ENCODE measurements at places on chromosomes 6 and 20.

DNA sequence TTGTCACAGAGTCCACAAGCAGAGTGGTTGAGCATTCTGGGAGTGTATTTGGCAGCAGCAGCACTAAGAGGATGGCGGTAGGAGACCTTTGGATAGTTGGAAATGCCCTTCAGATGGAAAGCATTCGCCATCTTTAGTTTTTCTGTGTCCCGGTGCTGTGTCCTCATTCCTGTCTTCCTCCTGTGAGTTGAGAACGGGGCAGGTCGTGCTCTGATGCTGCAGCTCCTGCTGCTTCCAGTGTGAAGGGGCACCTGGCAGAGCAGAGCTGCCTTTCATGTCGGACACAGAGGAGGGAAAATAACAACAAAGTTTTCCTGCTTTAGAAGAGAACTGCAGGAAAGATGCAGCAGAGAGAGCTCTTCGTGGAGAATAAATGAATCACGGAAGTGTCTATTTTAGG is 194.8 kb downstream of the SLC24A3 start:
- DNase-seq, result no peak

- no peak for DNase-seq
Measured at GRCh38 chr20:4100679-4101078, 85.3 kb upstream of the RNF24 start.

GRCh38 chr6:53424300-53424699 is 75.5 kb upstream of the ELOVL5 start:
- no peak for DNase-seq

GRCh38 chr6:167112421-167112820 is 10.5 kb upstream of the CCR6 start:
- no peak for DNase-seq

- no peak for DNase-seq
Measured at GRCh38 chr6:108253241-108253640, 7.6 kb downstream of the SNX3 start.

- DNase-seq, result no peak
Measured at GRCh38 chr6:95169775-95170174, 407.6 kb upstream of the MANEA start.

- DNase-seq, result no peak
Measured at GRCh38 chr20:23445596-23446217, 6.2 kb downstream of the CSTL1 start.

GRCh38 chr6:50666089-50666488 is 47.2 kb upstream of the TFAP2D start:
- DNase-seq, result no peak

DNA sequence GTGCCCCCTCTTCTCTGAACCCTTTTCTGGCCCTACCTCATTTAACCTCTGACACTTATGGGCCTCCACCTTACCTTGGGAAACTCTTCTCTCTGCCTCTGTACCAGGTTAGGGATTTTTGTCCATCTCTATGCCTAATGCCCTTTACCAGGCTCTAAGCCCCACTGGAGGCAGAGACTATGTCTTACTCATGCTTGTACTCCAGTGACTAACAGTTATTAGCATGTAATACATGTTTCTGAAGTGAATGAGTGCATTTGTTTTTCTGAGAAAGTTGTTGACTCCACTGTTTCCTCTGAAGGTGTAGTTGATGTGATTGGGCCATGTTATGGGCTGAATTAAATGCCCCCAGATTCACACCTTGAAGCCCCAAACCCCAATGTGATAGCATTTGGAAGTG is 234.3 kb downstream of the PACRG start:
- DNase-seq, result no peak

DNA sequence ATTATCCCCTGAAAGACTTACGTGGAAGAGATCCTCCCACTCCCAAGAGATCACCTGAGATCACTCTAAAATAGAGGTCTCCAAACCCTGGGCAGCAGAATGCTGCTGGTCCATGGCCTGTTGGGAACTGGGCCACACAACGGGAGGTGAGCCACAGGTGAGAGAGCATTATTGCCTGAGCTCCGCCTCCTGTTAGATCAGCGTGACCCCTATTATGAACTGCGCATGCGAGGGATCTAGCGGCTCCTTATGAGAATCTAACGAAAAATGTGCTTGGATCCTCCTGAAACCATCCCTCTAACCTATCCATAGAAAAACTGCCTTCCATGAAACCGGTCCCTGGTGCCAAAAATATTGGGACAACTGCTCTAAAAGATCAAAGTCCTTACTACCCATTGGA is 1057.4 kb downstream of the EPHA7 start:
- DNase-seq, result no peak

GRCh38 chr20:23624324-23624691 is 13.4 kb downstream of the CST3 start:
- no peak for DNase-seq

DNA sequence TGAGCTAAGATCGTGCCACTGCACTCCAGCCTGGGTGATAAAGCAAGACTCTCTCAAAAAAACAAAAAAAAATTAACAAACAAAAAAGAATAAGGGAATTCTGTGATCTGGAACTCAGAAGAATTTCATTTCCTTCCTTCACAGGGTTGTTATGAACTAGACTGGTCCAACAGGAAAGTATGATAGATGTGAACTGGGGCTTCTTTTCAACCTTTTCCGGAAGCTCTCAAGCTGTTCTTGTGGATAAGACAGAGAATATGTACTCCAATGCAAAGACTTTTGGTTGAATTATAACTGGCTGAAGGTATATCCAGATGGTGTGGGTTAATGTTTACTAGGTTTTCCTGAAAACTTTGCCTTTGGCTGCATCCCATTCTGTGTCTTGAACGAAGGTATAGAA is 5.3 kb downstream of the RNF8 start:
- no peak for DNase-seq

GRCh38 chr6:119348096-119348747 is 1.3 kb downstream of the MAN1A1 start:
- no peak for DNase-seq

- no peak for DNase-seq
Measured at GRCh38 chr20:15840636-15841301, 732.5 kb downstream of the KIF16B start.

- no peak for DNase-seq
Measured at GRCh38 chr6:72987301-72987700, 238.0 kb downstream of the KHDC1L start.

GRCh38 chr6:167565388-167565787 is 240.5 kb downstream of the TTLL2 start:
- DNase-seq, result no peak

GRCh38 chr6:159053781-159054398 is 9.1 kb upstream of the TAGAP start:
- DNase-seq, result no peak
